ENCODE measurements at places on chromosomes 12 and 14.
A peak's percentile ranks its signal among the peaks of the same experiment; 100 is the strongest.

DNA sequence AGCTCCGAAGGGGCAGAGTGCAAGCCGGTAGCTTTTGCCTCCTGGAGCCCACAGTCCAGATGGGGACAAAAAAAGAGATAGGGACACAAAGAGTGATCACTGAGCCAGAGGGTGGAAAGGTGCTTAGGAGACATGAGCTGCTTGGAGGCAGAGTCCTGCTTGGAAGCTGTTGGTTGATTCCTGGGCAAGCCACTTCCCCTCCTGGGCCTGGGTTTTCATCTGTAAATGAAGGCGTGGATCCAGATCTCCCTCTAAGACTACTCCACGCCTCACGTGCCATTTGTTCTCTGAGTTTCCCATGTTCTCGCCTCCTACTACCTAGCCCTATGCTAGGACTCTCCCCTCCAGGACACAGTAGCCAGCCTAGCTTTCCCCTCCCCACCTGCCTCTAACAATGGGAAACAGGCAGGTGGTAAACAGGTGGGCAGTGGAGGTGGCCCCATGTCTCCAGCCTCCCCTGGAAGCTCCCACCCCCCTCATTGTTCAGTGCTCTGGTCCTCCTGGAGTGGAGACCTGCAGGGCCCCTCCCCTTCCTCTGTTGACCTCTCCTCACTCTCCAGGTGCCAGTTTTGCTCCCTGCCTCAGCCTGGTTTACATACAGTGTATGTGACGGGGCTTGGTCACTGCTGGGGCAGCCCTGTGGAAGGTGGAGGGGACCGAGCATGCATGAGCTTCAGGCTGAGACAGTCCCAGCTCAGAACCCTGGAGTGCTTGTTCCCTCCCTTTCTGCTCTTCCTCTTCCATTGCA lies 3.8 kb downstream of the SERPINA3 start:
- DNase-seq: no peak

- no peak for DNase-seq
These were observed 25.0 kb downstream of the RAB35 start for GRCh38 chr12:120091371-120092090.

- no peak for DNase-seq
These were observed 41.3 kb downstream of the STK38L start for GRCh38 chr12:27285403-27285802.

DNA sequence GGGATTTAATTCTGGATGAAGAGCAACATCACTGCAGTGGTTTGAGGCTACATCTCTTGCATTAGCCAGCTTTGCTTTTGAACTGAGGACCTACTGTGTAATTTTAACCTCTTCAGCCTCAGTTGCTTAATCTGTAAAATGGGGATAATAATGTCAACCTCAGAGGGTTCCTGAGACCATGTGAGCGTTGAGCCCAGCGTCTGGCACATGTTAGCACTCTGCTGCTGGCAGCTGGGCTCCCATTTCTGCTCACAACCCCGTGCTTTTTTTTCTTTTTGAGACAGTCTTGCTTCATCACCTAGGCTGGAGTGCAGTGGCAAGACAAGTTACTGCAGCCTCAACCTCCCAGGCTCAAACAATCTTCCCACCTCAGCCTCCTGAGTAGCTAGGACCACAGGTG lies 31.6 kb downstream of the TESC start:
- no peak for DNase-seq

DNA sequence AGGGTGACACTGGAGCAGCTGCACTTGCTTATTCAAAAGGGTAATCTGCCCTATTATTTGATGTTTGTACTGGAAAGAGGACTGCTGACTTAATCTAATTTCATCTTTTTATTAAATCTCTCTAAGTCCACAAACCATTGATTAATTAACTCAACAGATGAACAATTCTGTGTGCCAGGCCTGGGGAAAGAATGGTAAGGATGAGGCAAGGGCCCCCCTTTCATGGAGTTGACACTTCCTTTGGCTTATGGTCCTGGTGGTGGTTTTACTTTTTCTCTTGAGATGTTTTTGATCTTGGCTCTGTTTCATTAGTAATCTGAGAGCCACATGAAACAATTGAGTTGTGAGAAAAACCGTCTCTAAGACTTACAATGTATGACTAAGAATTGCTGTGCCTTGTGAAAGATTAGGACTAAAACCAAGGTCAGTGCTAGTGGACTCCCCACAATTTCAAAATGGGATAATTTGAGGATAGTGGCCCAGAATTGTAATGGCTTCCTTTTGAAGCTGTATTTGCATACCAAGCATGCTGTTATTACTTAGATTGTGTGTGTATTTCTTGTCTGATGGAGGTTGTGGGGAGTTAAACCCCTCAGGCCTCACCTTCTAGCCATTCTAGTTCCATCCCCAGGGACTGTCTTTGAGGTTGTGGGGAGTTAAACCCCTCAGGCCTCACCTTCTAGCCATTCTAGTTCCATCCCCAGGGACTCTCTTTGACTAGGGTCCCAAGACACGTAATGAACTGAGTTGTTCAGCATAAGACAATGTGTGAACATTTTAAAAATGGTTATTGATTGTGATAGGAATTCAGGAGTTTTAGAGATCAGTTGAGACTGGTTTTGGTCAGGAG lies 52.5 kb upstream of the EVL start:
- no peak for DNase-seq

GRCh38 chr12:15770021-15770420 lies 19.2 kb downstream of the EPS8 start:
- DNase-seq: no peak

DNA sequence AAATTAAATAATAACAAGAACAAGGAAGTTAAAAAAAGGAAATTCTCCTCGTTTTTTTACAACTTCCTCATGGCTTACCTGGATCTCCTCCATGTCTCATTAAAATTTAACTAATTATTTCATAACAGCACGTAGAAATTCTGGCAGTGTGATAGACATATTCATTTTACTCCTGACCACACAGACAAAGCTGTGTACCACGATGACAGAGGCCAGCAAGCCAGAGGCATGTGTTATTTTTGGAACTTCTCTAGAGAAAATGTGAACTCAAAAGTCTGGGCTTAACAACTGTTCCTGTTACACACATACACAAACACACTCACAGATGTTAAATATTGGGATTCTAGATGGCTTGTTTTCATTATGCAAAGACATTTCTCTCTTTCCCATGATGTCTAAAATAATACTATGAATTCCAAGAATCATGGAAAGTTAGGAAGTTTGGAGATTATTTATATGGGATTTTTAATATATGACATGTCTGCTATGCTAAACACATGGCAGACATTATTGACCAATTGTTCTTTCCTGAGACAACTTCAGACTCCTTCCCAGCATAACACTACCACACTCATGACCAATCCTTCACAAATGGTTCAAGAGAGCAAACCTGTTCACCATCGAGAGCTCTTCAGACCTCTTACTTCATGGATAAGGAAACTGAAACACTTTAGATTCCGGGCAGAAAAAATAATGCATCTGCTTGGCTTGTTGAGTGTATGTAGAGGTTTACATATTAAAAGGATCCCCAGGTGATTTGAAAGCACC lies 158.7 kb downstream of the DACT1 start:
- no peak for DNase-seq

DNA sequence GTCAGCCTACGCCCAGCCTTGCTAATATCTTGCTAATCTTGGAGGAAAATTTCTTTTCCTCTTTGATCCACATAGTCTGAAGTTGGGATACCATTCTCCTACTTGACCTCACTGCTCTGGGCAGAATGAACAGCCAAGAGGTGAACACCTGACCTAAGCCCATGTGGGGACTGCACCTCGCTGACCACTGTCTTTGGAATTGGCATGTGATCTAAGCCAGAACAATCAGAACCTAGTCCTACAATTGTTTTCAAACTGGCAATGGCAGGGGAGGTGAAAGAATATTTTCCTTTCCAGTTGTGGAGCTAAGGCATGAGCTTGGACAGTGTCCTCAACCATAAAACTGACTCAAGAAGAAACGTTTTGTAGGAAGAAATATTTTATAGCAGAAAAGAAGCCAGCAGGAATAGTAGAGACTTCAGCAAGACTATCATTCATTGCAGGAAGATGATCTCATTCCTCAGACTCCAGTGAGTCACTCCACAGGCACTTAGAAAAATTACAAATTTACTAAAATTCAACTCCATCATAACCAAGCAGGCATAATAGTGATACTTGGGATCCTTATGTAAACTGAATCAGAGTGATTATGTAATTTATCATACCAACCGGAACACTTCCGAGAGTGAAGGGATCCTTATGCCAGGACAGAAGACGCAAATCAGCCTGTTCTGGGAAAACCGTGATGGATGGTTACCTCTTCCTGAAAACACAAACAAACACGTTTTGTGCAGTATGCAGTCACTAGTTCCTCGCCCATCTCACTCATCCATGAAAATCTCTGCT lies 14.7 kb downstream of the PTPRO start:
- no peak for DNase-seq

DNA sequence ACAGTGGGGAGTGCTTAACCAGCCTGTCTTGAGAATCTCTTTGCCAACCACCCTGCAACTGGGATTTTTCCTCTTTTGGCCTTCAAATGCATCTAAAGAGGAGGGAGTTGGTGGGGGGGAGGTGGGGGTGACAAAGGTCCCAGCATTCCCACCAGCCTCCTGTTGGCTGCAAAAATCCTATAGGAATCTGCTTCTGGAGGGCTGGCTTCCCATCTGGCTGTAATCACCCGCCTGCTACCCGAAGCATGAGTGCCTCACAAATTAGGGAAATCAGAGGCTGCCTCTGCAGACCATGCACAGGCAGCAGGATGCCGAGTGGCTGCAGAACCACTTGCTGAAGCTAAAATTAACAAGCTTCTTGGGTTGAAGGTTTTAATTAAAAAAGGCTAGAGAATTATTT lies 73.9 kb upstream of the WSCD2 start:
- DNase-seq: no peak

DNA sequence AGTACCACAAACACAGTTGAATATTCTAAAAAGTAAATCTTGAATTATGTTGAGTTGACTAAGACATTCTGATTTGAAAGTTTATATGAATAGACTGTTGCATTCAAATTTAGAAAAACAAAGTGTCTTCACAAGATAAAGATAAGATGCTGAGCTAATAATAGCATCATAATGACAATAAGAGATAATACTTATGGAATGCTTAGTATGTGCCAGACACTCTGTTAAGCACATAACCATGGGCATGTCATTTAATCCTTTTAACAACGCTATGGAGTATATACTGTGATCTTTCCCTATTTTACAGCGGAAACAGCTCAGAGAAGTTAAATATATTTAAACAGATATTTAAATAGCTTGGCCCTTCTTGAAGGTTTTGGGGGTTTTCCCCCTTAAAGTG lies 163.4 kb downstream of the SRGAP1 start:
- no peak for DNase-seq

GRCh38 chr14:22691171-22691570 lies 47.0 kb upstream of the OR6J1 start:
- no peak for DNase-seq

DNA sequence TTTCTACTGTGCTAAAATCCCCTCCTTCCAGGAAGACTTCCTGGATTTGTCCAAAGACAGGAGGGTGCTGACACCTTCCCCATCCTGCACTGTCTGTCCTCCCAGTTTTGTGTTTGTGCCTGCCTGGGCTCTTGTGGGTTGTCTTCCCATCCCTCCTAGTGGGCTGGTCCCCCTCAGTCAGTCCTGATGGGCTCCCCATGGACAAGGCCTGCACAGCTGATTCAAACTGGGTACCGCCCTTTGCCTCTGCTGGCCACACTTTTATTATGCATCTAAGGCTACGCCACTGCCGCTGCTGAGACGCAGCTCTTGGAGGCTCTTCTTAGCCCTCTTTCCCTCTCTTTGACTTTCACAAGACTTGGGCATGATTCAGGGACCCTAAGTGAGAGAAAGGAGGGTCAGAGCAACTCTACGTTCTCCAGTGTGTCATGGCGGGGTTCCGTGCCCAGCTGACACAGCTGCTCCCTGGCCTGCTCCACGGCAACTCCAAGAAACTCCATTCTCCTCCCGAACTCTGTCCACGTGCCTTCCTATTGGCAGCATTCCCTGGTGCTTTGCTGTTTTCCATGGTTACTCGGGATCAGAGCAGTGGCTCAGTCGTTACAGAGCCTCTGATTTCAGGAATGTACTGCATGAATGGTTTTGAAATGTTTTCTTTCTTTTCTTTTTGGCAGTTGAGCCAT lies 3.8 kb upstream of the KRT85 start:
- DNase-seq: no peak

- no peak for DNase-seq
These were observed 174.0 kb upstream of the C14orf180 start for GRCh38 chr14:104405360-104406226.

GRCh38 chr14:95362138-95362494 lies 42.4 kb upstream of the CLMN start:
- no peak for DNase-seq

GRCh38 chr14:61536661-61537562 lies 158.4 kb upstream of the HIF1A start:
- DNase-seq: peak; percentile 51

GRCh38 chr12:75709503-75709902 lies 198.1 kb upstream of the KRR1 start:
- DNase-seq: no peak

DNA sequence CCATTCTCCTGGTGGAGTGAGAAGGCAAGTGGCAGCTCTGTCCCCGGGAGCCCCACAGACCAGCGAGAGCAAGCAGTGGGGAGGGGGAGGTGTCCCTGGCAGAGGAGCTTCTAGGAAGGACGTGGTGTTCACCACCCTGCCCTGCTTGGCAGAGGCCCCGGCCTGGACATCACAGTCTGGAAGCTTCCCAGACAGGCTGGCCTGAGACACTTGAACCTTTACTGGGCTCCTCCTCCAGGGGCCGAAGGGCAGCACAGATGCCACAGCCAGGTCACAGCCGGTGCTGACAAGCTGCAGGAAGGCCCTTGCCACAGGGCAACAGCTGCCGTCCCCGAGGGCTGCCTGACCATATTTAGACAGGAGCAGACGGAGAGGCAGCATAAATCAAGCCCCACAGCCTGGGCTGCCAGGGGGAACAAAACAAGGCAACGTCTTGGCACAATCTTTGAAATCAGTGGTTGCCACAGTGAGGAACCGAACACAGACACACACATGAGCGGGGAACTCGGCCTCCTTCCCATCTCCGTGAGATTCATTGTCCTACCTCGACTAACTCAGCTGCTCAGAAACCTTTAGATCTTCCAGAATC lies 28.5 kb downstream of the PRIMA1 start:
- no peak for DNase-seq

DNA sequence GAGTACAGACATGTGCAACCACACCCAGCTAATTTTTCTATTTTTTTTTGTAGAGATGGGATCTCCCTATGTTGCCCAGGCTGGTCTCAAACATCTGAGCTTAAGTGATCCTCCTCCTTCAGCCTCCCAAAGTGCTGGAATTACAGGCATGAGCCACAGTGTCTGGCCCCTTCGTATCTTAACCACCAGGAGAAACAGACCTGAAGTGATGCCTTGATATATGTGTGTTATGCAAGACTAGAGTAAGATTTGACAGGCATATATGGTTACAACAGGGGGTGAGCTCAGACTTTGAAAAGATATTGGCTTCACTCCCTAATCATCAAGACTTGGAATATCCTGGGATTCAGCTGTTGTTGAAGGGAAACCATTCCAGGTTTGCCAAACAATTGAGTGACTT lies 10.7 kb upstream of the GALNT6 start:
- DNase-seq: no peak

DNA sequence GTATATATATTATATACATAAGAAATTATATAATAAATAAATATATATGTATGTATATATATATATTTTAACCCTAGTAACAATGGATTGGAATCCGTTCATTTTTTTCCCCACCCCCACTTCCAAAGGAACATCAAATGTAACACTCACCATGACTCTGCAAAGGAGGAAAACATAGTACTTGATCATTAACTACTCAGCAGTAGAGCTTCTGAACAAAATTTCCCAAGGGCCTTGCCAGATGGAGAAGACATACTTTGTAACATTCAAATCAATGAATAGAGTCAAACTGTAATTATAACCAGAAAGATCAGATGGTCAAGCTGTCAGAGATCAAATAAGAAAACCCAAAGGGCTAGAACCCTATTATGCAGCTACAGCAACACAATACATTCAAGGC lies 126.0 kb upstream of the CNTN1 start:
- DNase-seq: no peak
